ENCODE measurements at places on chromosomes 5 and 9. TPM values are rescaled to one million over a fixed set of nuclear protein-coding genes. Genes with fewer than 3 reads are reported as not detected.

GRCh38 chr5:154190595-154191304 is at the start of gene GALNT10:
TSS of gene GALNT10 (plus strand) at chr5:154190733. CDS start at chr5:154190867, 134 bp downstream.
- DNase-seq, result peak; percentile 98
- peaks cover 43% of the 10 kb centered on the region for H3K4me1 ChIP-seq
- peak within 1 kb of the TSS; percentile 85 for H3K4me3 ChIP-seq
- H3K27ac ChIP-seq, result peak within 1 kb of the TSS; percentile 43
- no peaks in the 10 kb centered on the region for H3K27me3 ChIP-seq

DNA sequence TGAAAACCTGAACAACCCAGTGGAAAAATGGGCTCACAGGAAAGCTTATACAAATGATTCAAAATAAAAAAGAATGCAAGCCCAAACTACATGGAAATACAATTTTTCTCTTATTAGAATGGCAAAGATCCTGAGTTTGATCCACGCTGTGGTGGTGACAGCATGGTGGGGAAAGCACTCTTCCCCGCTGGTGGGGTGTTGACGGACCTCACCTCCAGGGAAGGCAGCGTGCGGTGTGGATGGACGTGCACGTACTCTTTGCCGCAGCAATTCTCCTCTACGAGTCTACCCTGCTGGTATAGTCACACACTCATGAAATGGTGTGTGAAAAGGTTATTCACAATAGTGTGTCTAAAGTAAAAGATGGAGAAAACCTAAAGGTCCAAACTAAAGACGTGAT is 5.9 kb upstream of the ZFP62 start:
- no peak overlapping the region for H3K4me3 ChIP-seq
- H3K27me3 ChIP-seq, result no peaks in the 10 kb centered on the region
- H3K4me1 ChIP-seq, result no peaks in the 10 kb centered on the region
- H3K36me3 ChIP-seq, result no peaks in the 10 kb centered on the region
- peak; percentile 19 for DNase-seq
- H3K27ac ChIP-seq, result no peak overlapping the region

- H3K4me1 ChIP-seq, result peaks cover 12% of the 10 kb centered on the region
- H3K36me3 ChIP-seq, result no peaks in the 10 kb centered on the region
- no peak overlapping the region for H3K4me3 ChIP-seq
- H3K27ac ChIP-seq, result no peak overlapping the region
- DNase-seq, result no peak
Measured at GRCh38 chr9:78121488-78121887, 89.9 kb upstream of the GNAQ start.

GRCh38 chr5:84709075-84709474 is 324.4 kb upstream of the EDIL3 start:
- H3K36me3 ChIP-seq, result no peaks in the 10 kb centered on the region
- no peak for DNase-seq
- H3K4me3 ChIP-seq, result no peak overlapping the region
- H3K27ac ChIP-seq, result no peak overlapping the region
- no peaks in the 10 kb centered on the region for H3K4me1 ChIP-seq

GRCh38 chr5:154722097-154722496 is 33.1 kb upstream of the LARP1 start:
- no peaks in the 10 kb centered on the region for H3K4me1 ChIP-seq
- no peak overlapping the region for H3K4me3 ChIP-seq
- H3K27ac ChIP-seq, result no peak overlapping the region
- no peaks in the 10 kb centered on the region for H3K36me3 ChIP-seq

ADAMTS2 gene
- total RNA-seq, result 203 TPM

GRCh38 chr9:31639451-31639850 is 745.0 kb upstream of the ACO1 start:
- H3K27ac ChIP-seq, result no peak overlapping the region
- no peaks in the 10 kb centered on the region for H3K36me3 ChIP-seq
- DNase-seq, result no peak
- no peak overlapping the region for H3K4me3 ChIP-seq

GRCh38 chr5:126477294-126478117 is 54.3 kb downstream of the GRAMD2B start:
- peaks cover 71% of the 10 kb centered on the region for H3K36me3 ChIP-seq
- peak overlapping the region; percentile 79 for H3K27ac ChIP-seq
- peaks cover 27% of the 10 kb centered on the region for H3K4me1 ChIP-seq
- H3K4me3 ChIP-seq, result peak overlapping the region; percentile 42

DNA sequence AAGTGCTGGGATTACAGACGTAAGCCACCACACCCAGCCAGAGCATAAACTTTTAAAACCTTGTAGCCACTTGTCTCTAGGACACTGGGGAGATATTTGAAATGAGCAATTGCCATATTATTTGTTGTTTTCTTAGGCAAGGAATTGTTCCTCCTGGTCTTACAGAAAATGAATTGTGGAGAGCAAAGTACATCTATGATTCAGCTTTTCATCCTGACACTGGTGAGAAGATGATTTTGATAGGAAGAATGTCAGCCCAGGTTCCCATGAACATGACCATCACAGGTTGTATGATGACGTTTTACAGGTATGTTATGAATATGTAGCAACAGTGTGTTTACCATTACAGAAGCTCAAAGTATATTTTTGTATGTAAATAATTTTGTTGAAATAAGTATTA is 30.5 kb downstream of the SFXN1 start:
- no peak for DNase-seq
- H3K36me3 ChIP-seq, result peaks cover 50% of the 10 kb centered on the region
- no peak overlapping the region for H3K4me3 ChIP-seq
- no peaks in the 10 kb centered on the region for H3K4me1 ChIP-seq

DNA sequence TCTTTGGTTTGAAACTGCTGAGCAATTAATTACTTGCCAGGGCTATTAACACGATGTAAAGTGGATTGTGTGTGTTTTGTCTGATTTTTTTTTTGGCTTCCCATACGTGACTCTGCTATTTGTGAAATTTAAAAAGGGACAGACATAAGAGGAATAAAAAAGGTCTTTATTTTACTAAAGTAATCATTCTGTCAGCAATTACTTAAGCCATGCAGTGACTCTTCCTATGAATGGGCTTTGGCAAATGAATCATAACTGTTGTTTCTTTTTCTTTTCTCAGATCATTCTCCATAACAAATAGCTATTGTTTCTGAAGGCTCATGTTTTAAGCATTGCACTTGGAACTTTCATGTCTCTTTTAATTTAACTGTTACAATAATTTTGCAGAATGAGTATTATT is 461.3 kb upstream of the RORB start:
- no peaks in the 10 kb centered on the region for H3K36me3 ChIP-seq
- no peak for DNase-seq
- no peaks in the 10 kb centered on the region for H3K4me1 ChIP-seq
- H3K4me3 ChIP-seq, result no peak overlapping the region
- no peaks in the 10 kb centered on the region for H3K27me3 ChIP-seq

- H3K27ac ChIP-seq, result no peak overlapping the region
- DNase-seq, result no peak
- no peaks in the 10 kb centered on the region for H3K27me3 ChIP-seq
- H3K36me3 ChIP-seq, result no peaks in the 10 kb centered on the region
- H3K4me3 ChIP-seq, result no peak overlapping the region
Measured at GRCh38 chr9:115686069-115686468, 467.5 kb upstream of the PAPPA start.

DNA sequence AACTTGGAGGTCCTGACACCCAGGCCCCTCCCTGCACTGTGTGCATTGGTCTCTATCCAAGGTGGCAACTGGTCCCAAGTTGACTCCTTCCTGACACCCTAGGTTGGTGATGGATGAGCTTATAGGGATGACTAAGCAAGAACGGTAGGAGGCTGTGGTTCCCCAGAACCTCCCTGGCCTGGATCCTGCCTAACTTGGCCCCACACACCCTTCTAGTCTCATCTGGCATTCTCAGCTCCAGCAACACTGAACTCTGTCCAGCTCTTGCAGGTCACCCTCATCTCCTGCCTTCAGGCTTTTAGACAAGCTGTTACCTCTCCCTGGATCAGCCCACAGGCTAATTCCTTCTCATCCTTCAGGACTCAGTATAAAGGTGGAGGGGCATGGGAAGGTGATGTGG is 16.5 kb downstream of the AQP3 start:
- peak; percentile 65 for DNase-seq
- no peak overlapping the region for H3K4me3 ChIP-seq
- no peak overlapping the region for H3K27ac ChIP-seq
- H3K4me1 ChIP-seq, result no peaks in the 10 kb centered on the region
- peaks cover 17% of the 10 kb centered on the region for H3K27me3 ChIP-seq

GRCh38 chr5:39331861-39332381 is 32.4 kb downstream of the C9 start:
- DNase-seq, result peak; percentile 86
- H3K4me3 ChIP-seq, result no peak overlapping the region
- peaks cover 19% of the 10 kb centered on the region for H3K27me3 ChIP-seq
- no peaks in the 10 kb centered on the region for H3K36me3 ChIP-seq

ADRA1B gene
- 0.36 TPM for total RNA-seq

DNA sequence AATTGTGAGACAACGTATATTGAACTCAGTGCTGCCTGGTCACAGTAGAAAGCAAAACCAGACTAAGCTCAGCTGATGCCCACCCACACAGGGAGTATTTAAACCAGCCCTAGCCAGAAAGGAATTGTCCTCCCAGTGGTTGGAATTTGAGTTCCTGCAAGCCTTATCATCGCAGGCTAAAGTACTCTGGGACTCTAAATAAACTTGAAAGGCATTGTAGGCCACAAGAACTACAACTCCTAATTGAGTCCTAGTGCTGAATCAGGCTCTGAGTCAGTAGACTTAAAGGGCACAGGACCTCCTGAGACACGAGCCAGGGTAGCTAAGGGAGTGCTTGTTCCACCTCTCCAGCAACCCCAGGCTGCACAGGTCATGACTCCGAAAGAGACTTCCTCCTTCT is 171.4 kb downstream of the MCTP1 start:
- H3K36me3 ChIP-seq, result no peaks in the 10 kb centered on the region
- DNase-seq, result no peak
- H3K27me3 ChIP-seq, result no peaks in the 10 kb centered on the region
- H3K4me1 ChIP-seq, result peaks cover 13% of the 10 kb centered on the region
- H3K4me3 ChIP-seq, result peak overlapping the region; percentile 50

- H3K27me3 ChIP-seq, result no peaks in the 10 kb centered on the region
- peaks cover 7% of the 10 kb centered on the region for H3K4me1 ChIP-seq
- no peak overlapping the region for H3K4me3 ChIP-seq
- no peak overlapping the region for H3K27ac ChIP-seq
- H3K36me3 ChIP-seq, result no peaks in the 10 kb centered on the region
Measured at GRCh38 chr9:108290839-108291585, 564.8 kb downstream of the ACTL7B start.

- H3K27me3 ChIP-seq, result no peaks in the 10 kb centered on the region
- no peak overlapping the region for H3K27ac ChIP-seq
- H3K36me3 ChIP-seq, result no peaks in the 10 kb centered on the region
- no peak overlapping the region for H3K4me3 ChIP-seq
- no peak for DNase-seq
Measured at GRCh38 chr5:147075187-147075586, 159.6 kb upstream of the STK32A start.

TAF11L10 gene
- total RNA-seq, result not detected

DNA sequence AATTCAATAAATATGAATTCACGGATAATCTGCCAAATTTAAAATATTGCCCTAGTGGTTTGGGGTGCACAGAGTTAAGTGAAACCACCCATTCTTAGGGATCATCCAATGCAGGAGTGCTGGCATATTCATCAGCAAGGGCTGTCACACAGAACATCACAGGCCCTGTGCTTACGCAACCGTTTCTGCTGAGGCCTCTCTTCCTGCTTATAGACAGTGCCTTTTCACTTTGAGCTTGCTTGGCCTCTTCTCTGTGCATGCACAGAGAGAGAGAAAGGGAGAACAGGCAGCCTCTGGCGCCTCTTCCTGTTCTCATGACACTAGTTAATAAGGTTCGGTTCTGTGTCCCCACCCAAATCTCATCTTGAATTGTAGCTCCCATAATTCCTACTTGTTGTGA is 366.3 kb downstream of the ICE1 start:
- no peaks in the 10 kb centered on the region for H3K36me3 ChIP-seq
- DNase-seq, result no peak
- no peaks in the 10 kb centered on the region for H3K27me3 ChIP-seq
- H3K4me3 ChIP-seq, result no peak overlapping the region

- H3K36me3 ChIP-seq, result no peaks in the 10 kb centered on the region
- H3K4me3 ChIP-seq, result no peak overlapping the region
- peaks cover 18% of the 10 kb centered on the region for H3K4me1 ChIP-seq
- no peaks in the 10 kb centered on the region for H3K27me3 ChIP-seq
- no peak for DNase-seq
Measured at GRCh38 chr9:121876255-121876654, 216.9 kb downstream of the TTLL11 start.

Measured in osteoblast (primary cell).